ENCODE measurements at places on chromosomes 2 and 18.

- no peak for DNase-seq
Observed at GRCh38 chr2:100982431-100982861, 19.6 kb upstream of the RPL31 start.

DNA sequence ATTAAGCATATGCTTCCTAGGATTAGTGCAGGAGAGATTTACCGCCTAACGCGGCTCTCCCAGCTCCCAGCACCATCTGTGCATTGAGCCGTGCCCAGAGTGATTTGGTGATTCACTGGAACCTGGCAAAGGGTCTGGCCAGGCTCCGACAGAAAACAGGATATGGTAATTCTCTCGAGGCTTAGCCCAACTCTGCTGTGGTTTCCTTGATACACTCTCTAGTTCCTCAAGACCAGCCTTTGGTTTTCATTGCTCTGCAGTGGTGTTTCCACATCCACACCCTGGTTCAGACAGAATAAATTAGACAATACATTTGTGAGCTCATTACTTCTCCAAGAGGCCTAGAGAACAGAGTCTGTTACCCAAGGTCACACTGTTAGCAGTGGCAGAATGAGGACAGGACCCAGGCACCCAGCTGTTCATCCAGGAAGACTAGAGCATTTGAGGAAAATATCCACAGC, 23.0 kb upstream of the SMAD2 start:
- peak; percentile 34 for DNase-seq

GRCh38 chr2:237199577-237199976, 113.9 kb downstream of the COPS8 start:
- no peak for DNase-seq

- no peak for DNase-seq
Observed at GRCh38 chr2:106800976-106801655, 84.9 kb downstream of the ST6GAL2 start.

DNA sequence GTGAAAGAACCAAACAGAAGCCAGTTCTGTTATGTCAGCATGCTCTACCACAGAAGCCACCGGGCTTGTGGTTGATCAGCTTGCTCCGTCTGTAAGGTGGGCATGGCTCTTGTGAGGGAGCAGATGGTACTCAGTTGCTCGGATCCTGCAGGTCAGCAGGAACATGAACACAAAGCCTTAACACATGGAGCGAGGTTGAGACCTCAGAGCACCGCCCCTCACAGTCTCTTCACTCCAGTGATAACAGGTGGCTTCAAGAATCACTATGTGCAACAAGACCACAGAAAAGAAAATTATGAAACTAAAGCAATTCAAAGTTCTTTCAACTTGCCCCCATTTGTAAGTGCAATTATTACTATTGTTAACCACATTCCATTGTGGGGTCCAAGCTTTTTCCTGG, 72.1 kb downstream of the OSBPL6 start:
- DNase-seq = no peak

GRCh38 chr18:30245766-30246455, 796.6 kb downstream of the DSC3 start:
- DNase-seq = no peak

DNA sequence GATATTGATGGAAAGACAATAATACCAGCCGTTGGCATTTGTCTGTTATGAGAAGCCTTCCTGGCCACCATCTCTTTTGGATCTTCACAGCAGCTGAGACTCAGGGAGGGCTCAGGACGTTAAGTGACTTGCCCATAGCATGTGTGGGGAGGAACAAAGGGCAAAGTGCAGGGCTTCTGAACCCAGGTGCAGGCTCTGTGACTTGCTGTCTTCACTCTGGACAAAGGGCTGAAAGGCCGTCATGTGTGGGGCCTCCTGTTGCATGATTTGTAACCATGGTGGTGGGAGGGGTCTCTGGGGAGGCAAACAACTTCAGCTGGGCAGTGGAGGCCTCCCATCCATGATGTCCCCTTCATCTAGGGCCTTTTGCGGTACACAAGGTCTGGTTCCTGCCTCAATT, 65.5 kb upstream of the SIX2 start:
- no peak for DNase-seq

GRCh38 chr18:22465859-22466457, 48.2 kb upstream of the CTAGE1 start:
- no peak for DNase-seq

DNA sequence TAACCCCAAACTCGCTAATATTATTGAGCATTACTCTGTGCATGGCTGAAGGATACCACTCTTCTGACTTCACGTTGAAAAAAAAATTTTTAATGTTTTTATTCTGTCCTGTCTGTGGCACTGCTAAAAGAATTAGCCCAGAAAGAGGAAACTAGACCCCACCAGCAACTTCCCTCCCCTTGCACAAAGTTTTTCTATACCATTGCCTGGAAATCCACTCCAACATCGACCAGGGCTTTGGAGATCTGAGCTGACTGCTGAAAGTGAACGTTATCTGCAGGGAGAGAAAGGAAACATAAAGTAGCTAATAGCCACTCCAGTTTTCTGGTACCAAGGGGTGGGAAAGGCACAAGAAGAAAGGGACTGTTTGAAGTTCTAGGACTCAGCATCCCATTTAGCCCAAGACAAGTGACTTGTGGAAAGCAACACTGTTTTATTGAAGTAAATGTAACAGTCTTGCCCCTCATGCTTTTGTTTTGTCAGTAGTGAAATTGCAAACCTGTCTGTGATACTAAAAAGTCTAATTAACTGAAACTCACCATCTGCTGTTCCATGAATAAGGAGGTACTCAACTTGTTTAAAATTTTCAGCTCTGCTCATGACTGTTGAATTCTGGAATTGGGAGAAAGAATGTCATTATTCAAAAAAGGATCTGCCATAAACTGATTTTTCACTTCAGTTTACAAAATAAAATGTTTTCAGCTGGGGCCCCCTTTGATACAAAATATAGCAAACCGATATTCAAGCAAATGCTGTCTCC, 79.1 kb downstream of the DPP4 start:
- no peak for DNase-seq

DNA sequence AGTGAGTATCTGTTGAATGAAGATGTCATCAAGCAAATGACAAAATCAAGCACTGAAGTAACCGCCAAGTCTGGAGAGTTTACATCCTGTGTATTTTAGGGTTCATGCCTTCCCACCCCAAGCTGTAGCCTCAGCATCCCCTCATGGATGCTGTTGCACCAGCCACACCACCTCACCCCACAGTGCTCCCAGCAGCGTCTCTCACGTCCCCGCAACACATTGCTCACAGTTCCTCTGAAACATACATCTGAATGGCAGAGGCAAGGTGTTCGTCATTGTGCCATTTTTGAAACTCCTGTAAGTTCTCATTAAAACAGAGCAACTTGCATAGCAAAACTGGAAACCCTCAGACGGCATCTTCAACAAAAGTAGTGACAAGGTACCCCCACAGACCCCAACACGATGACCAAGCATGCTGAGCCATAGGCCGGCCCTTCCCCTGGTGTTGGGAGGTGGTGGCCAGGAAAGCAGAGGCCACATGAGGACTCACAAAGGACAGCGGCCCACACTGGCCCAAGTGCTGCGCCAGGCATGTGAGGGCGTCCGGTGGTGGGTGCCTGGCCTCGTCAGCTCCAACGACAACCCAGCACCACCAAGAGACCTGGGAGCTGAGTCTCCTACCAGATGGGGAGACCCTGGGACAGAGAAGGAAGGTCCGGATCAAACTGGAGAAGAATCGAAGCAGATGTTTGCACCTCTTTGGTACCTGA, 456.5 kb downstream of the EIPR1 start:
- no peak for DNase-seq

- DNase-seq = no peak
Observed at GRCh38 chr2:125424266-125424785, 1231.6 kb upstream of the GYPC start.

GRCh38 chr18:10015941-10016819, 102.4 kb downstream of the VAPA start:
- no peak for DNase-seq

- DNase-seq = no peak
Observed at GRCh38 chr2:188292348-188293239, 920 bp downstream of the GULP1 start.

DNA sequence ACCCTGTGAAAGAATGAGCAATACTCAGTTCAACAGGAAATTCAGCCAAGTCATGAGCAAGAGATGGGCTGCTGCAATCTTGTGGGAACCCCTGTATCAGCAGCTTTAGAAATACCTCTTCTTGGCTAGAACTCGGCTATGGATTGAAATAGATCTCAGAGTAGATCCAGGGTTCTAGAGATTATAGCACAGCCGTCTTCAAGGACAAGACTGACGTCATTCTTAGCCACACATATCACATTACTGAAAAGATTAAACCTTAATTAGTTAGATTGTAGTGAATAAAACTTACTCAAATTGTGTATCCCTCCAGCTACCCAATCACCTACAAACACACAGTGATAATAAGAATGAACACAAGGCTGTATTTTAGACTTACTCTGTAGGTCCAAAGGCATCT, 776.4 kb downstream of the EPHA4 start:
- DNase-seq = no peak

- DNase-seq = no peak
Observed at GRCh38 chr2:1683297-1683696, 61.0 kb downstream of the PXDN start.

GRCh38 chr2:42977270-42978174, 185.1 kb upstream of the HAAO start:
- no peak for DNase-seq

- no peak for DNase-seq
Observed at GRCh38 chr2:120972286-120972685, 236.6 kb downstream of the GLI2 start.

- DNase-seq = peak; percentile 81
Observed at GRCh38 chr18:6370886-6371635, 43.6 kb downstream of the L3MBTL4 start.

- DNase-seq = no peak
Observed at GRCh38 chr2:74205113-74205512, 6.7 kb downstream of the MTHFD2 start.

DNA sequence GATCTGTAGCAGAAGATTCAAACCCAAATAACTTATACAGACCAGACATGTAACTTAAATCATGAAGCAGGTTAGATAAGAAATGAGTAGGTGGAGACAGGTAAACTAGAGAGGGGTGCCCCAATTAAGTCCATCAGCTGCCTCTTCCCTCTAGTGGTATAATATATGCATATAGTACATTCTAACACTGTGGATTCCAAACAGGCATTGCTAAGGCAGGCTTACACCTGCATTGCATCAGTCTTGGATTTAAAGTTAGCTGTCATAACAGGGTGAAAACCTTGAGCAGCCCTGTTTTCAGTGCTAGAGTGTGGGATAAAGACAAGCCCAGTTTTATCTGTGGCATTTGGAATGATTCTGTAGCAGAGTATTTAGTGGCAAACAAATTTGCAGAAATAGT, 63.4 kb downstream of the NYAP2 start:
- DNase-seq = no peak

DNA sequence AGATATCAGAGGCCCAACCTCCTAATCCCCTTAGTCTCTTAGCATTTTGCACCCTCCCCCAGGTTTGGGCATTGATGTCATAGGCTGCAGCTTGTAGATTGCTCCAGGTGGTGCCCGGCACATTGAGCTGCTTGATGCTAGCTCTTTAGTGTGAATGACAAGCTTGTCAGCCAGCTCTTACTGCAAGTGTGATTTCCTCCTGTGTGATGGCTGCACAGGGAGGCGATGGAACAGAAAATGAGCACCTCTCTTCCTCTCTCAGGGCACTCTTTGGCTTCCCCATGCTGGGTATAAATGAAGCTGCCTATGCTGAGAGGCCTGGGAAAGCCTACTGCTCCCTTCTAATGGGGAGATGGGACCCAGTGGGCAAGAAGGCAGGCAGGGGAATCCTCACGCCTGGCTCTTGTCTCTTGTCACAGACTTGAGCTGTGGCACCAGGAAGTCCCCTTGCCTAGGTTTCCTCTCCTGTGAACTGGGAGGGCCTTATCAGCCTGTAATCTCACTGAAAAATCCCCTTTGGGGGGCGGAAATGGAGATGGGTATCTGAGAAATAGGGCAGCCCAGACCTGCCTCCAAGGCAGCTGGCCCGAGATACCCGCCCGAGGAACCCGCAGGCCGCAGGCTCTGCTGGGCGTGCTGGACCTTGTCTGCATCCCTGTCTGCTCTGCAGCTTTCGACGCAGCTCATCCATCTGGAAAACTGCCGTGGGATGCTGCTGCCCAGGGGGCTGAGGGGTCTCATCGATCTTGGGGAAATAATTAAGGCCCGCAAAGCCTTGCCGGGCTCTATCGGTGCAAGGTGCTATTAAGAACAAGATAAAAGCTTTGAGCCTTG, 163.5 kb upstream of the CXCR4 start:
- DNase-seq = no peak

GRCh38 chr2:200681697-200682096, 95.9 kb downstream of the AOX1 start:
- no peak for DNase-seq

DNA sequence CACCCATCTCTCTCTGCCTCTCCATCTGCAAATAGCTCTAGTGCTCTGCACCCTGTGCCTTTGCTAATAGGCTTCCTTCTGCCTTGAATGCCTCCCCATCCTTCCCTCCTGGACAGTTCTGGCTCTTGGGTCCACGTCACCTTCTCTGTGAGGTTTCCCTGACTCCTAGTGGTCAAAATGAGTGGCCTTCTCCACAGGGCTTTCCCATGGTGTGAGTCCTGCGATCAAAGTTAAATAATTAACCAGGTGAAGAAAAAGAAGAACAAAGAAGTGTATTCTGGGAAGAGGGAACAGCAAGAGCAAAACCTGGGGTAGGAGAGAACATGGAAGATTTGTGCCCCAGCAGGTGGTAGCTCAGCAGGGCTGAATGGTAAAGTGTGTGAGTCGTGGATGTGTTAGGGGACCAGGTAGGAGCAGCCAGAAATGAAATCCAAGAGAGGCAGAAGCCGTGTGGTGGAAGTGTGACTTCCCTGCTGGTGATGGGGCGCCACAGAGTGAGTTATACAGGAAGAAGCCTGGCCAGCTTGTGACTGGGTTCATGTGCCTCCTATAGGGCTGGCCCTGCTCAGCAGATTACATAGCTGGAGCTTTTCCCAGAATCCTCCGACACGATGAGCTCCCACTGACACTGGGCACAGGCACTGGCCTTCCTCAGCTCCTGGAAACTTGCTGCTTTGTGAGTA, 93.8 kb upstream of the LDAH start:
- DNase-seq = no peak

GRCh38 chr18:9827793-9828505, 57.8 kb upstream of the TXNDC2 start:
- DNase-seq = no peak

DNA sequence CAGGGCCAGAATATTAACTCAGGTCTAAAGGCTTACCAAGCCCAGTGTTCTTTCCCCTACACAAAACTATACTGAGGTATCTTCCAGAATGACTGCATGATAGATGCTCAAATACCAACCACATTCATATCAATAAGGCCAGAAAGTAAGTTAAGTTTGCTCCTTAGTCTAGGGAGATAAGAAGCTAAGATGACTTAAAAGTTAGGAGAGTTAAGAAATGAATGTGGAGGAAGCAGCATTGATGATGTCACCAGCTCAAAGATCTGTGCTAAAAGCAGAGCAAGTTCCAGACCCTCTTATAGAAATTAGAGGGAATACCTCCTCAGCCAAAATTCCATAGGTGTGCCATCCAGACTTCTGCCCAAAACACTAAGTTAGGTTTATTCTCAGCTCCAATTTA, 6.1 kb downstream of the PPP4R1 start:
- no peak for DNase-seq

- DNase-seq = no peak
Observed at GRCh38 chr2:2703762-2704427, 372.8 kb upstream of the MYT1L start.

GRCh38 chr18:79479761-79480161, 84.0 kb downstream of the NFATC1 start:
- DNase-seq = no peak

GRCh38 chr2:74538881-74539339, 9.2 kb downstream of the HTRA2 start:
- no peak for DNase-seq

All from NCI-H1092 (cell line).